ENCODE measurements at places on chromosomes 5 and 9. TPM values are rescaled to one million over a fixed set of nuclear protein-coding genes. Genes with fewer than 3 reads are reported as not detected.

Gene SPINK5
- not detected for total RNA-seq

Gene SH2D3C
- 0.15 TPM for total RNA-seq

Gene FUT7
- 0.07 TPM for total RNA-seq

Gene ZNF189
- 7.0 TPM for total RNA-seq

Data from A549 treated with Mapracorat at 1 μM for 4 hours (cell line).